ENCODE measurements at places on chromosomes 6 and 20. TPM values are rescaled to one million over a fixed set of nuclear protein-coding genes. Genes with fewer than 3 reads are reported as not detected.

PRICKLE4 gene
- total RNA-seq = 5.3 TPM

TOX2 gene
- total RNA-seq = 0.44 TPM

OARD1 gene
- 26.2 TPM for total RNA-seq

CTAGE9 gene
- total RNA-seq = 0.16 TPM

COL12A1 gene
- total RNA-seq = 281 TPM

TAGAP gene
- total RNA-seq = 2.9 TPM

CHRNA4 gene
- total RNA-seq = not detected

ZC2HC1B gene
- not detected for total RNA-seq

DNA sequence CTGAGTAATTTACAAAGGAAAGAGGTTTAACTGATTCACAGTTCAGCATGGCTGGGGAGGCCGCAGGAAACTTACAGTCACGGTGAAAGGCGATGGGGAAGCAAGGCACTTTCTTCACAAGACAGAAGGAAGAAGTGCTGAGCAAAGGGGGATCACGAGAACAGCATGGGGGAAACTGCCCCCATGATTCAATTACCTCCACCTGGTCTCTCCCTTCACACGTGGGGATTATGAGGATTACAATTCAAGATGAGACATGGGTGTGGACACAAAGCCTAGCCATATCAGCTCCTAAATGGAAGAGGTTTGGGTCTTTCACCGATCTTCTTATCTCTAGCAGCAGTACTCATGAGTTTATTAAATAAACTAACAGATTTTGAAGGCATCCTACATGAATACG lies 152.9 kb upstream of the RUNX2 start:
- DNase-seq = no peak

- no peak for DNase-seq
Observed at GRCh38 chr6:47520282-47520681, 42.7 kb downstream of the CD2AP start.

DNA sequence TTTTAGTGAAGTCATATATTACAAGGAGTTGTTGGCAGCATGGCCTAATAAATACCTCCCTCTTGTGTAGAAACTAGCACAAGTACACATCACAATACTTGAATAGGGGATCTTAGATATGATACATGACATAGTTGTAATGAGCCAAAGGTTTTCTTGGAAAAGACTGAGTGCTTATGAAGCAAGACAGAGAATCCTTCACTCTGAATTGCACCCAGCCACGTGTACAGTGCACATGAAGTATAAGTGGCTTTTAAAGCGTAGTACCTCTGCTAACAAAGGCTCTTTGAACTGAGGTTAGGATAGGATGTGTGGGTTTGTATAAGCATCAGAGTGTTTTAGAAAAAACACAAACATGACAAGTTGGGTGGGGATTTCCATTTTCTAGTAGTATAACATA lies 145.5 kb upstream of the STMND1 start:
- no peak for DNase-seq

GRCh38 chr6:144776031-144776819 lies 491.1 kb downstream of the UTRN start:
- no peak for DNase-seq

DNA sequence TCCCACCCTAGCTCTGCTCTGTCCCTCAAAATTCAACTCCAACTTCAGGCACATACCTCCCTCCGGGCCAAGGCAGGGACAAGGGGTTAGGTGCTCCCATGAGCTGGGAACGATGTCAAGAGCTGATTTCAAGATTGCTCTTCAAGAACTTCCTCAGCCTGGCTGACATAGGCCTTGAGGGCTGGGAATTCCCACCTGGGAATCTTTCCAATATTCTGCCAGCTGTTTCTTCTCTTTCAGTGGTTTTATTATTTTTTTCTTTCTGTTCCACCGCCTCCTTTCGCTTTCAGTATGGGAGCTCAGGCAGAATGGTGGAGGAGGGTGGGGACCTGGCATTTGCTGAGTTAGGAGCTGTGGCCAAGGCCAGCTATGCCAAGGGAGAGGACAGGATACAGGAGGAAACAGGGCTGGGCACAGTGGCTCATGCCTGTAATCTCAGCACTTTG lies 33.7 kb downstream of the SRSF3 start:
- DNase-seq = peak; percentile 60

DNA sequence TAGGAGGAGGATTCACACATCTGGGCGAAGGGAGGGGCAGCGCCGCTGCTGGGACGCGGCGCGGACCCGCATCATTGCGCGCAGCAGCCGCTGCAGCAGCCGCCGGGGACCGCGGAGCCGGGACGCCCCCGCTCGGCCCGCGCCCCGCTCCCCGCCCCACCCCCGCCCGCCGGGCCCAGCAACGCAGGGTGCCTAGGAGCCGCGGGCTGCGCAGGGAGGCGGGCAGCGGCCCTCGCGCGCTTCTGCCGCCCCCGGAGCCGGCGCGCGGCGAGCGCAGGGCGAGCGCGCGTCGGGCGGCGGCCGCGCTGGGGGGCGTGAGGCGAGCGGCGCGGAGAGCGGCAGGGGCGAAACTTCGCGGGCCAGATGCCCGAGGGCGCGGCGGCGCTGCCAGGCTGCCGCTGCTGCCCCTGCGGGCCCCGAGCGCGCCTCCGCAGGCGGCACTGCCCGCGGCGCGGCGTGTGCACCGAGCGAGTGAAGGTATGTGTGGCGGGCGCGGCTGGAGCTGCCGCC lies at the start of gene NKAIN2:
Gene NKAIN2 (plus strand): TSS at position 362 of the 510 bp plus-strand sequence.
- no peak for DNase-seq

GRCh38 chr6:141734071-141734840 lies 398.5 kb upstream of the GJE1 start:
- no peak for DNase-seq

DNA sequence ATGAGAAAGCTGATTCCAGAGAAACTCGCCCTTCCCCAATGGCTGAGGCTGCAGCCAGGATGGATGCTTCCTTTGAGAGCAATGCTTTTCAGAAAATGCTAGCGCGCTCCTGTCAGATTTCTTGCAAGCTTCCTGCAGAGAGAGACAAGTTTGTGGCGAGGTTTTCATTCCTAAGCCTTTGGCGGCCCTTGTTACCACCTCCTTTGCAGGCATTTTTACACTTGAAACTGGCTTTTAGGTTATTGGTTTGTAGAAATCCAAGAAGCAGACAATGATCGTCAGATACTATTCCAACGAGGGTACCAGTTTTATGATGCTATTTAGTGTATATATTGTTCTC lies 1.1 kb downstream of the FNDC1 start:
- DNase-seq = no peak

GRCh38 chr6:76166297-76166696 lies 93.8 kb upstream of the IMPG1 start:
- DNase-seq = no peak

DNA sequence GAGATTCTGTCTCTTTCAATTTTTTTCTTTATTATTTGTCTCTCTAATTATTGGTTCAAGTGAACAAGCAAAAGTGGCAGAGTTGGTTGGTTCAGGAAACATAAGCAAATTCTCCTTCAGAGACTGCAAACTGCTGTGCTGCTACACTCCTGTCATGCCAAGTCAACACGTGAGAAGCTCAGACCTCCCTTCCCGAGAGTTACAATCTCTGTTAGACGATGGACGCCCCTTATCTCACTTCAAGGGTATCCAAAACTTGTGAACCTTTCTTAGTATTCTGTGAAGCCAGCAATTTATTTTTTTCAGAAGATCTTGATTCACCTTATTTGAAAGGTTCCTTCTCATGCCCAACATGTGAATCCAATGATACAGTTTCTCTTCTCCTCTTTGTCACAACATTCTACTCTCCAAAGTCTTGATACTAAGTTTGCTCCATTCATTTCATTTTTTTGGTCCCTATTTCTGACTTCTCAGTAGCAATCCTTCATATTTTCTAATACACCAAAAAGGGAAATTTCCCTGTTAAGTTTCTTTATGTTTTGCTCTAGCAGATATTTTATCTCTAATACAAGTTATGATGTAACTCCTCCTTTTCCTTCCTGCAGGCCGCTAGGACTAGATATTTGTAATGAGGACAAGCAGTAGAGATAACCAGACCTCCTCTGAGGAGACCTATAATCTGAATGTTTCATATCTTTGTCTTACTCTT lies 448.8 kb upstream of the CITED2 start:
- DNase-seq = no peak

DNA sequence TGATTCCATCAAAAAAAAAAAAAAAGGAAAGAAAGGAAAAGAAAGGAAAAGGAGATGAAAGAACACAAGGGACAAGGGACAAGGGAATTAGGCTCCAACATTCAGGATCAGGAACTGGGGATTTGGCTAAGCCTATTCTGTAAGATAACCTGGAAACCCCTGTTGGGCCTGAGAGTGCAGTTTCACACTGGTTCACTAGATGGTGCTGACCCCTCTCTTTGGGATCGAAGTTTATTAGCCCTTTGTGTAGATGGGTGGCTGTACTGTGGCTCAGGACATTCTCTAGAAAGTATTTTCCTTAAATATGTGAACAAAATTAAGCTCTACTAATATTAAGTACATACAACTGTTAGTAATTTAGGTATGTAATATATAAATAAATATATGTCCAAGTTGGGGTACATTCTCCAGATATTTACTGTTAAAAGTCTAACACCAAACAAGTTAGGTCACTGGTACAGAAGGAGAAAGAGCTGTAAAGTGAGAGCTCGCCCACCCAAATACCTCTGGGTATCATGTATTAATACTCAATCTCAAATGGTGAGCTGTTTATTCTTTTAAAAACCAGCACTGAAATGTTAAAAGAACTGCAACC lies 6.3 kb downstream of the OR2A4 start:
- no peak for DNase-seq

DNA sequence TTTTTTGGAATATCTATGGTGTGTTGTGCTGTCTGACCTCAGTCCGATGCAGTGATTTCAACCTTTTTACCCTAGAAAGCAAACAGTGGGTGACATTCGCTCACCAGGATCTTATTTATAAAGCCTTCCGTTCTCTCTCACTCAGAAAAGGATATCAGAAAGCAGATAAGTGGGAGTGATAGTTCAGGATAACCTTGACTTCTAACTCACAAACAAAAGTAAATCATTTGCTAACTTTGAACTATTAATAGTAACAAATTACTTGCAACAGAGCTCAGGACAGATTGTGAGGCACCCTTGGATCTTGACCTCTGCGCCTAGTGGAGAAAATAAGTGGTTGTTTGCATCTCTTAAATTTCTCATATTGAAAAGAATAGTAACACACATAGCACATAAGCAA lies 637.1 kb upstream of the CITED2 start:
- no peak for DNase-seq

GRCh38 chr6:89924231-89924630 lies 30.0 kb downstream of the GJA10 start:
- no peak for DNase-seq

GRCh38 chr20:36847710-36848040 lies 28.3 kb upstream of the TLDC2 start:
- DNase-seq = no peak

DNA sequence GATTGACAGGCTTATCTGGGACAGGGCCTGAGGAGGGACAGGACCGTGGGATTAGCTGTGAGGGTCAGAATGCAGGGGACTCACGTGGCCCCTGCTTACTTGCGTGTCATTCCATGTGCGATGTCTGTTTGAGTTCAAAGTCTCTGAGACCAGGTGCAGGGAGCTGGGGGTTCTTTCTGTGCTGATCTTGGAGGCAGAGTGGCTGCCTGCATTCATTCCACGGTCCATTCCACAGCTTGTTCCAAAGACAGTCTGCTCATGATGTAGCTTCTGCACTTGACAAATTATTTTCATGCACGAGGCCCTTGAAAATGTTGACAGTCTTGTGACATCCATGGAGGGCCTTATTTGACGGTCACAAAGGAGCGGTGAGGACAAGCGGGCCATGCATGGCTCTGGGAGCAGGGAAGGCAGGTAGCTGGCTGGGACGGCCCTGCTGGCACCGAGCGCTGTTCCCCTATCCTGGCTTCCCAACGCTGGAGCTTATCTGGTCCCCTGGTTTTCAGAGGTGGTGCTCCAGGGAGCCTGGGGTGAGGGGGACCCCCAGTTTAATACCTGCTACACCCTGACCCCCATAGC lies 156.3 kb upstream of the RNF24 start:
- no peak for DNase-seq

GRCh38 chr6:106214531-106214930 lies 111.0 kb downstream of the ATG5 start:
- no peak for DNase-seq

- DNase-seq = no peak
Observed at GRCh38 chr6:157273756-157274470, 49.4 kb downstream of the TMEM242 start.

GRCh38 chr6:66740346-66740745 lies 1033.3 kb upstream of the EYS start:
- no peak for DNase-seq

DNA sequence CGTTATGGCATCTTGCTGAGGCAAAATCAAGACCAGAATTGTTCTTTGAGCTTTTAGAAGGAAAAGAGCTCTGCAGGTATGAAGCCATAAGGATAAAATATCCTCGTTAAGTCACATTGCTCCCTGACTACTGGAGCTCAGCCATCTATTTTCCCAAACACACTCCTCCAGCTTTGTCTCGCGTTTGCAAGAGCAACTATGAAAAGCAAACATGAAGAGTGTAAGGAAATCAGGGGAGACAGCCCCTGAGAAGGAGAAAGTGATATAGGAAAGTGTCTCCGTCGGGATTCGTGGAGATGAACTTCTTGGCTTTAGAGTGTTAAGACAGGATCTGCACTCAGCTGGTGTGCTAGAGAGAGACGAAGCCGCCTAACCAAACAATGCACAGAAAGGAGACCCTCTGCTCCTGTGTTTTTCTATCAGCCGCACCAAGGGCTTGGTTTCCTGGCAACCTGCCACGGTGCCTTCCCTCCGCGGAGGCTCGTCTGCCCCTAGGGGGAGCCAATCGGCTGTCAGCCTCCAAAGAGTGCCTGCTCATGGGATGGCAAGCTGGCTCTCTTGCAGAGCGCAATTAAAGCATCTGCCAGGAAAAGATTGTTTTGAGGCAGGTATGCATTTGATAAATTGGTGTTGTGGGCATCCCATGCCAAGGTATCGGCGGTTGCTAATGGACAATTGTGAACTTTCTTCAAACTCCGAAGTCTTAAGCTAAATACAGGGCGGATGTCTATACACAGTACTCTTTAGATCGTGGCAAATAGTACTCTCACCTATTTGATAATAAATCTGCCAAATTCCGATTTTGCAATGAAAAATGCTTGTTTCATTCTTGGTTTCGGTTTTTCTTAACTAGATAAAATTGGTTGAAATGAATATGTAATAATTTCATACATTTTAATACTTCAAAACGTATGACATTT lies 603.2 kb downstream of the RNF144B start:
- DNase-seq = no peak

Measured in breast epithelium (tissue), 4 donors.